ENCODE measurements at places on chromosomes 1 and 21. TPM values are rescaled to one million over a fixed set of nuclear protein-coding genes. Genes with fewer than 3 reads are reported as not detected.

DNA sequence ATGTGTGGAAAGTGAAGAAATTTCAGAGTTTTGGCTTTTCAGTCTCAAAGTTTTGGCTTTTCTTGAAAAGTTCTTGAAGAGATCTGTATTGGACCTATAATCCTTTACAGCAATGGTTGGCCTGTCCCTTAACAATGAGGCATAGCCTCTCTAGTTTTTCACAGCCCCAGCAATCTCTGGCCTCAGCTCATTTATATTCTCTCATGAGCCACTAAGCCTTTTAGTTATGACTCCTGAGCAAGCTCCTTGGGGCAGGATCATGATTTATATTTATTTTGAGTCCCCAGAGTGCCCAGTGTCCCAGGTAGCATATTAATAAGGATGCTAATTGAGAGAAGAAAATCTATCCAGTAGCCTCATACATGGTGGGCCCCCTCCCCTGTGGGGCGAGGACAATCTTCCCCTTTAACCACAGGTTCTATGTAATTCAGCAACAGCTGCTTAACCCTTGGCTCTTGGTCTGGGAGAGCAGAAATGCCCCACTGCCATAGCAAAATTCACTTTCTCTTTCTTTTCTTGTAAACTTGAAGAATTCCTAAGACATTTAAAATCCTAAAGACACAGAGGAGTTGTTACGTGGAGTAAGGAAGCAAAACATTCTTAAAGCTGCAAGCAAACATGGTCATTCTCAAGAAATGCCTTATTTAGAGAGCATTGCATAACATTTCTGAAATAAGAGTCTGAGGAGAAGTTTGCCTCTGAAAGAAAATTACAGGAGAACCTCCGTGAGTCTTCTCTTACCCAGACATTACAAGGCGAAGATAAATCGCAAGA is 6.3 kb downstream of the NGF start:
- DNase-seq = peak; percentile 23

MMP23B gene
- 35.8 TPM for polyA plus RNA-seq

GRCh38 chr1:30569384-30569783 is 154.0 kb downstream of the MATN1 start:
- no peak for DNase-seq

- no peak for DNase-seq
Observed at GRCh38 chr21:44092211-44092610, 15.0 kb upstream of the PWP2 start.

DNA sequence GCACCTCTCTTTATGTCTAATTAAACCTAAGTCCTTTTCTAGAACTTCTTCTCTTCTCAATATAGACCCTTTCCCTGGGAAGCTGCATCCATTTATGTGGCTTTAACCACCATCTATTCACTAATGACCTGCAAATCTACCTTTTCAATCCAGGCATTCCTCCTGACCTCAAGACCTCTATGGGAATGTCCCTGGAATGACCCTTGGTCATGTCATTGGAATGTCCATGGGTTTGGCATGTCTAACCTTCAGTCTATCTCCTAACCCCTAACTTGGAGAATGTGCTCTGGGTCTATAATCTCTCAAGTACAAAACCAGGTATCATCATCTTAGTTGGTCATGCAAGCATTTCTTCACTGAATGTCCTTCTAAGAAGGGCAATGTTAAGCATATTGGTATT is 196.1 kb downstream of the KCNH1 start:
- no peak for DNase-seq

ITLN2 gene
- not detected for polyA plus RNA-seq

- DNase-seq = no peak
Observed at GRCh38 chr21:39186676-39187075, 3.4 kb upstream of the PSMG1 start.

- no peak for DNase-seq
Observed at GRCh38 chr1:31904339-31905092, 33.7 kb downstream of the PTP4A2 start.

- DNase-seq = no peak
Observed at GRCh38 chr1:166470441-166470840, 303.6 kb upstream of the FAM78B start.

NMNAT1 gene
- 12.5 TPM for polyA plus RNA-seq

DNA sequence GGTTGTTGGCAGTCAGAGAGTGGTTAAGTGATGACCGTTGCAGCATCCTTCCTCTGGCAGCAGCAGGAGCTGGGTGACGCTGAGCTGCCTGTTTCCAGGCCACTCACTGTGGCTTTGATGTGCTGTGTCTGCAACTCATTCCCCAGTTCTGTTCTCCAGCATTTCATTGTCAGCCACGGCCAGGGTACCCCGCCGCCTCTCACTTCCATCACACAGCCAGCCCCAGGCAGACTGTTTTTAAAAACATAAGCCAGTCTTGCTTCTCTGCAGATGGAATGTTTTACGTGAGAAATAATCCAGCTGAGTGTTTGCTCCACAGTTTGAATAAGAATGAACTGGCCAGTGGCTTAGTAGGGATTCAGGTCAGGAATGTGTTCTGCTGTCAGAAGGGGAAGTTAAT is 21.5 kb upstream of the ST6GALNAC3 start:
- no peak for DNase-seq

DNA sequence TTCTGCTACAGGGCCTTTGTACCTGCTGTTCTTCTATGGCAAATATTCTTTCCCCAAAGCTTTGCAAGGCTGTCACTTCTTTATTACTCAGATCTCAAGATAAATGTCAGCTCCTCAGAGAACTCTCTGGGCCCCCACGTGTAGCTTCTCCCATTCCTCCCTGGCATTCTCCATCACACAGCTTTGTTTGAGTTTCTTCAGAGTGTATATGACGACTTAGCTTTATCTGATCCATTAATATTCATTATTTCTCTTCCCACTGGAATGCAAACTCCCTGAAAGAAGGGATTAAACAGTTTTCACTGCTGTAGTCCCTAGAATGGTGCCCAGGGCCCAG is 174.6 kb upstream of the EDN2 start:
- no peak for DNase-seq

DNA sequence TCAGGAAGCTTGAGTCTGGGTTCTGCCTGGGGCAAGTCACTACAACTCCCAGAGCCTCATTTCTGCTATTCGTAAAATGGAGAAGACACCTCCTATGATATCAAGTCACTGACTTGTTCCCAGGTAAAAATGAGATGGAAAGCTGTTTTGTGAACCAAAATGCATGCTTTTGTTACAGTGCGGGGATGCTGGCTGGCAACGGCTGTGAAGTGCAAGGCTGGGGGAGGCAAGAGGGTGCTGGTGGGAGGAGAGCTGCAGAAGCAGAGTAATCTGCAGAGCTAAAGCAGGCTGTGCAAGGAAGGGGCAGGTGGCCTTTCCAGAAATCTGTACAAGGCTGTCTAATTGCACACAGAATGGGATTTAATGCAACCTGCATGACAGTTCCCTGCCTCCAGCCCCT is 150.9 kb downstream of the CNIH3 start:
- DNase-seq = no peak

- no peak for DNase-seq
Observed at GRCh38 chr21:37536616-37537278, 170.2 kb downstream of the DYRK1A start.

LGR6 gene
- polyA plus RNA-seq = 0.26 TPM

DNA sequence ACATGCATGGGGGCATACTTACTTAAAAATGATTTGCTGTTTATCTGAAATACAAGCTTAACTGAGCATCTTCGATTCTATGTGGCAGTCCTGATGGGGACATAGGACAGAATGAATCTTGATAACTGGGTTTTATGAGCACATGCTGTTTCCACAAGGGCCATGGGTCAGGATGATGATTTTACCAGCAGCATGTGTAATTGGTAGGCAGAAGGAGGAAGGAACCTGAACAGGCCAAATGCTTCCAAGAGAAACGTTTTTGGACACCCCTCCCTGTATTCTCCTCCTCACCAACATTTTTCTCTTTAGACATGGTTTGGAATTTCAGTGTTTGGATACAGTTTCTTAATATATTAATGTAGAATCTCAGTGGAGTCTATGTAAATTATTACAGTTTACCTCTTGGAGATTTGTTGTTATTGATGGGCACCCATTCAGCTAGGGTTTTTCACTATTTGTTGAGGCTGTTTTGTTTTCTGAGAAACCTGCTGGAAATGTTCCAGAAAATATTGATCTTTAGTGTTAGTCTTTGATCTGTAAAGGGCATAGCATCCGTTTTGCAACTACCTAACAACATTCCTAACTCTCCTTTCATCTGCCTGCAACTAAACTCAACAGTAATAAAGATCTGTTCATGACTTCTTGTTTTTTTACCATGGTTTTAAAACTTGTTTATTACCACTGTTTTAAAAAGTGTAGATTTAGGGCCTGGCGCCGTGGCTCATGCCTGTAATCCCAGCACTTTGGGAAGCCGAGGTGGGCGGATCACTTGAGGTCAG is 42.0 kb downstream of the TBCE start:
- DNase-seq = no peak
